ENCODE measurements at places on chromosomes 2 and 18.
A peak's percentile ranks its signal among the peaks of the same experiment; 100 is the strongest.

DNA sequence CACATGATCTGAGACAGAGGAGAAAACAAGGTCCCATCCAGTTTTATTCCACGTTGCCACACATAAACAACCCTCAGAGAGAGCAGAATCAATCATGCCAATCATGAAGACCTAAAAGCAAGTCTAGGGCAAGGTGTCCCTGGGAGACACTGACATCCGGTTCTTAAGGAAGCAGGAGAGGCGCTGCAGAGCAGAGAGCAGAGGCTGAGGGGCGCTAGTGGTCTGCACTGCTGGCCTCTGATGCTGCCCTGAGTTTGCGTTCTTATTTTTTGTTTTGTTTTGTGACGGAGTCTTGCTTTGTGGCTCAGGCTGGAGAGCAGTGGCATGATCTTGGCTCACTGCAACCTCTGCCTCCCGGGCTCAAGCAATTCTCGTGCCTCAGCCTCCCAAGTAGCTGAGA is 83.3 kb downstream of the SMIM21 start:
- DNase-seq, result no peak

- DNase-seq, result no peak
Measured at GRCh38 chr2:121103960-121104359, 181.0 kb downstream of the TFCP2L1 start.

GRCh38 chr18:41767960-41768359 is 187.1 kb upstream of the PIK3C3 start:
- DNase-seq, result no peak

- no peak for DNase-seq
Measured at GRCh38 chr2:127145280-127145895, 38.4 kb upstream of the BIN1 start.

DNA sequence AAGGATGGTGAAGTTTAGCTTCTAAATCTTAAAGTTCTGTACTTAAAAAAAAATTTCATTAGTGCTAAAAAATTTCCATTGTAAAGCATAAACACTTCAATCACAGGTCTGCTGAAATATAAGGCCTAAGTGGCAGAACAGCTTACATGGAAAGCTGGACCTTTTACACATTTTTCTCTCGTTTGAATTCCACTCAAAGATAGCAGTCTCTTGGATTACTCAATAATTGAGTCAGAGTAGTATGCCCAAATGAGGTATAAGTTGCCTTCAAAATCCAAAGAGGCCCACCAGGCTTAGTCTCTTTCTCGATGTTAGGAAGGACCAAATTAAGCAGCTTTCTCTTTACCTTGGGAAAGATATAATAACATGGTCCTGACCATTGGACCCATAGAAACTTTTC is 220.4 kb upstream of the CWC22 start:
- no peak for DNase-seq

DNA sequence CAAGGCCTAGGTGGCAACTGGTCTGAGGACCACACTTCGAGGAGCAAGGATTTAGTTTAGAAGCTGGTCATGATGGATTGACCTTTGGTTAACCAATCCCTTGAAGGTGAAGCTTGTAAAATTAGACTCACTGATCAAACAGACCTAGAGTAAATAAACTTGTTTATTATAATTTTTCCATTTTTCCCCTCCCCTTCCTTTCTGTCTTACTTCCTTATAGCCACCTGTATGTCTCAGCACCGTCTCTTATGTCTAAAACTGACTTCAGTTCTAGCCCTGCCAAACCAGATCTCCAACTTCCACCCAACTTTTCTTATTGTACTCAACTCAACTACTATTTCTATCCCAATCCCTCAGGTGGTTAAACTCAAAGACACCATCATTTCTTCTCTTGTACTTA is 92.8 kb upstream of the THOC1 start:
- DNase-seq, result no peak

- DNase-seq, result no peak
Measured at GRCh38 chr2:166499281-166499680, 5.2 kb upstream of the SCN7A start.

DNA sequence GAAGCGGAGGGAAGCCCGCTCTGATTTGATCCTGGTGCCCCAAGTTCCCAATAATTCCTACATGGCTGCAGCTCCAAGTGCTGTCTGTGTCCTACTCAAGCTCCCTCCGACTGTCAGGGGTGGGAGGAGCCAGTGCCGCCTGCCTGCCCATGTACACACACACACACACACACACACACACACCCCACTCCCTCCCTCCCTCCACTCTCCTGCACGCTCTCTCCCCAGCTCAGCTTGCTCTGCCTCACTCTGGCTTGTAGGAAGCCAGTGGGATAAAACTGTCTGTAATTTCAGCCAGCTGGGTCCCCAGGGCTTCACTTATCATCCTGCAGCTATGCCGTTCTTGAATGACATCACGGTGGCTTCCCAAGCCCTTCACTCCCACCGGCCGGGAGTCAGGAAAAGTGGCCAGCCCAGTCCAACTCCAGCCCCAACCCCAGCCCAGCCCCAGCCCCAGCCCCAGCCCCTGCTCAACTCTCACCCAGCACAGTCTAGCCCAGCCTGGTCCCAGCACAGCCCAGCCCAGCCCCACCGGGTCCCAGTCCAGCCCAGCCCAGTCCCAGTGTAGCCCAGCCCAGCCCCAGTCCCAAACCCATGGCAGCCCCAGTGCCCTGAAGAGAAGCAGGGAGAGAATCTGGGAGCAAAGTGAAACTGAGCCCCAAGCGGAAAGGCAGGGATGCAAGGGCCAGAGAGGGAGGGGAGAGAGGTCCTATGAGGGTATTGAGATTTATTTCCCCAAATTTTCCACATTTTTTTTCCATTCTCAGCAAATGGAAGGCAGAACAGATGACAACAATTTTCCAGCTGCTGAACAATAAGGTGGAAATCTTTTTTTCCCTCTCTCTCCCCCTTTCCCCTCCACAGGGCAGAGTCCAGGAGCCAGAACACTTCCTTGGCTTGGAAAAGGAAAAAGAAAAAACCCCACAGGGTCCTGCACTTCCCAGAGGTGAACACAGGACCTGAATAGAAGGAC is 144.0 kb downstream of the TNS1 start:
- peak; percentile 96 for DNase-seq

DNA sequence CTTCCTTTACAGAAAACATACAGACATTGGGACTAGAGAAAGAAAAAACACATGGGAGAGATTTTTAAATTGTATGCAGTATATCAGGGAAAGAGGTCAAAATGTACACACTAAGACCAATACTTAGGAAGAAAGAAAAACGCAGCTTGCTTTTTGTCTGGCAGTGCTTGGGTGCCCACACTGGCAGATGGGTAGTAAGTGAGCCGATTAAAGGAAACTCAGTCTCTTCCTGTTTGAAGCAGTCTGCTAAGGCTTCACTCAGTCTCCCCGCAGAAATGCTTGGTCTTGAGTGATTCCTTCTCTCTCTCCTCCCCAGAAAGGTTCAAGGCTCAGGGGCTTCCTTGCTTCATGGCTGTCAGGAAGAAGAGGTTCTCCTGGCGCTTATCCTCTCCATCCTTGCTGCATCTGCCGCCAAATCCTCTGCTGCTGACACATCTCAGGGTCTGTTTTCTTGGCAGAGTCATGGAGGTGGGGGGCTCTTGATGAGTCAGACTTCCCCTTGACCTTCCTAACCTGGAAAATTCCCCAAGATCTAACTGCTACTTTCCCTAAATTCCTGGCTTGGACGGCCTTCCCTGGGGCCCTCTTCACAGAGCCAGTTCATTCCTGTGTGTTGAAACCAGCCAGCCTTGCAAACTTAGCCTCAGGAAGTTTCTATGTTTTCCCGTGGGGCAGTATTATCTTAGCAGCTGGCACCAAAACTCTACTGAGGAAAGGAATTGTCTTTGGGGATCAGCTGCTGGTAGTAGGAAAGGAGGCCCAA is 10.5 kb upstream of the TMSB10 start:
- DNase-seq, result no peak

- no peak for DNase-seq
Measured at GRCh38 chr2:160169471-160169870, 30.6 kb downstream of the ITGB6 start.
